ENCODE measurements at places on chromosomes 3 and 15.

DNA sequence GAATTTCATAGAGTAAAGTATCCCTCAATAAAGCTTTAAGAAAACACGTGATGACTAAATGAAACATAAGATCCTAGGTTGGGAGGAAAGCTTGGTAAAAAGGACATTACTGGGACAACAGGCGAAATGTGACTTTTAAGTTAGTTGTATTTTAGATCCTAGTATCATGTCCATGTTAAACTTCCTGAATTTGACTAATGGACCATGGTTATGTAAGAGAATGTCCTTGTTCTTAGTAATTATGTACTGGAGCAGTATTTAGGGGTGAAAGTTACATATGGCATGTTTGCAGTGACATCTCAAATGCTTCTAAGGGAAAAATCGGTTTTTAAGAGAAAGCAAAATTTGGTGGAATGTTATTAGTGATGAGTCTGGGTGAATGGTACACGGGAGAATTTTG is 69.6 kb downstream of the IQSEC1 start:
- no peak for DNase-seq

DNA sequence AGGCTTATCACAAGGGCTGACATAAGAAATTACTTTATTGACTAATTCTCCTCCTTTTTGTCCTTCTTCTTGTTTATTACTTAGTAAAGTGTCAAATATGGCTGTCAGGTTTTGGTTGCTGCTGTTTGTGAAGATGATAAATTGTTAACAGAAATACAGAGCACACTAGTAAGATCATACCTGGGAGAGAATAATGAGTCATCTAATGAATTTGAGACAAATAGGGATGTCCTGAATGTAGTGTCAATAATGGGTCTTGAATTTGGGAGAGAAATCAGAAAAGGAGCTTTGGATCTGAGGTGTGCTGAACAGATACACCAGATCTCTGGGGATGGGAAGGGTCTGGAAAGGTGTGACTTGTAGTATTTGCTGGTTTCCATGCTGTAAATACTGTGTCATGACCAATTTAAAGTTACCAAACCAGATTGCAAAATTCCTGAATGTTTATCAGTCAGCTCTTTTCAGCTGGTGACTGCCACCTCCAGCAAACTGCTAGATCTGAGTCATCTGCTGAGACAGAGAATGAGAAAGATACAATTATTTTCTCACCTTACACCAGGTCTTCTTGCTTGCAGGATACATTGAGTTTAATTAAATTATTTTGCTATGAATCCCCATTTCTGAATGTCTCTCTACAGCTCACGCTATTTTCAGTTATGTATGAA is 76.7 kb upstream of the SATB1 start:
- no peak for DNase-seq

DNA sequence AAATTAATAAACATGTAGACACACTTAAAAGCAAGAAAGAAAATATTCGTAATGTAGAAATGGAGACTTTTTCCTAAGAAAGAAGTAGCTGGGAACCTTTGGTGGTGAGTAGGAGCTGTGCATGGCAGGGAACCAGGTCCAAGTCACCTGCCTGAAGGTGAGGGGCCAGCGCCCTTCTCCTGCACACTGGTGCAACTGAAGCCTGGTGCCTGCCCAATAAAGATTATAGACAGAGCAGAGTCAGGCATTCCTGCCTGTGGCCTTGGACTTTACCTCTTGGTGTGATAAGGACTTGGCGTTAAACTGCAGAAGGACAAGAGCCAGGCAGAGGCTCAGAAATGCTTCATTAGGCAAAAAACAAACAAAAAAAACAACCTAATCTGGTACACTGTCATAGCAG is 14.2 kb downstream of the CFAP91 start:
- DNase-seq: no peak

GRCh38 chr15:95401587-95401986 is 928.9 kb upstream of the NR2F2 start:
- no peak for DNase-seq

DNA sequence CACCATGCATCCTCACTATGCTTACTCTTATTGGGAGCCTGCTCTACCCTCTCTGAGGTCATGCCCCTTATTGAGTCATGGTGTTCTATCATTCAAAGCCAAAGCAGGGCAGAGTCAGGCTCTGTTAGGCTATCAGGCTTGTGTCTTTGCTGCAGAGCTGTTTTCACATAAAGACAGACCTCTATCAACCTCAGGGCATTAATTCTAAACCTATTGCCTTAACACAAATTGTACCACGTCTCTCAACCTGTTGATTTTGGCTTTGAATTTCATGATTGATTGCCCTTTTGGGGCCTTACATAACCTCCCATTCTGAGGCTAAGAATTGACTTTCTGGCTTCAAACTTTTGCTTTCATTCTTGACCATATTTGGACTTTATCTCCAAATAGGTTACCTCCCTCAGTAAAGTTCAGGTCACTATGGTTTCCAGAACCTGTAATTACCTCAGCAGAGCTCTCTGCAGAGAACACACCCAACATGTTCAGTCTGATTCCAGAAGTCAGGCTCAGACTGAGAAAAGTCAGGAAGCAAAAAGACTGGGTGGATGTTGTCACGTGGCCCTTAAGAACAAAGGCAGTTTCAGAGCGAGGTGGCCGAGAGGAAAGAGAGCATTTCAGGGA is 221.4 kb upstream of the NANOGP8 start:
- DNase-seq: no peak

GRCh38 chr15:80953001-80953952 is 36.3 kb downstream of the MESD start:
- DNase-seq: no peak

DNA sequence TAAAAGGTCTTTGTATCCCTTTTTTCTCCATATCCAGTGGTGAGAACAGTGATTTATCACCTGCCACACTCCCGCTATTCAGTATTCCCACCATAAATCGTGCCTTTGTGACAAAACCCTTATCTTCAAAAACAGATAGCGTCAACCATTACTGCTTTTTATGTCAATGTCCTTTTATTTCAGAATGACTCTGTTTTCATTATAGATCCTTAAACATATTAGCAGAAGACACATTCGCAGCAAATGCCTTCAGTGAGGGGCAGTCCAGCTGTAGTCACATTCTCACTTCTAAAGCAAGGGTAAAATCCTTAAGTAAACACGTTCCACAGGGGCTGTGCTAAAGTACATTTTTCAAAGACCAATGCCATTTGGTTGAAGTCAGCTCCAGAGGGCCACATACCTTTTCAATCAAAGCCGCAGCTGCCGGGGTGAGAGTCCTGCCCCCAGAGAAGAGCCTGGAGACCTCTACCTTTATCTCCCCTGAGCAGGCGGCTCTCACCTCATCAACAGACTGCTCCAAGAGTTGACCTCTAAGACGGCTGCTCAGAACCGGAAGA is 53.4 kb downstream of the PDZRN3 start:
- DNase-seq: no peak

DNA sequence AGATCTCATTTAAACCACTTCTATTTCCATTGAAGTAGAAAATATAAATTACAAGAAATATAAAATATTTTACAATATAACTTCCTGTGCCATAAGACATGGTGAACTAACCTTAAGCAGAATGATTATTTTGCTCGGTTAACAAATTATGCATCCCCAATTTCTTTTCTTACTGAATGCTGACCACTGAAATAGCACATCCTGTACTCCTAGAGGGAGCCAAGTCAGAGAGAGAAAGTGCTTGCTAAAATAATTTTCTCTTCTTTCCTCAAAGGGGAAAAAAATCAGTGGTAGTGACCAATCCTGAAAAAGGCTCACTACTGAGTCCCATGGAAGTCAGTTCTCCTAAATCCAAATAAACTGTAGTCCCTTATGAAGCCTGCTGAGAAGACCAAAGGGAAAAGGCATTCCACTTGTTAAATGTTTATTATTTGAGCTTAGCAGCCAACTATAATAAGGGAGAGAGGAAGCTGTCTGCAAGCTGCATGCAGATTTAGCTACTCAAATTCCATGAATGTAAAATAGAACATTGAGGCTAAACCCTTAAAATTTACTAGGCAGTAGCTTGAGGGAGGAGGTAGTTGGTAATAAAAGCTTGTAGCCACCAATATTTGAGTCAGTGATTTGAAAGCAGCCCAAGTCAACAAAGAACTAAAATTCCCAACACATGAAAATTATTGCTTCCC is 33.1 kb downstream of the CEP152 start:
- no peak for DNase-seq

DNA sequence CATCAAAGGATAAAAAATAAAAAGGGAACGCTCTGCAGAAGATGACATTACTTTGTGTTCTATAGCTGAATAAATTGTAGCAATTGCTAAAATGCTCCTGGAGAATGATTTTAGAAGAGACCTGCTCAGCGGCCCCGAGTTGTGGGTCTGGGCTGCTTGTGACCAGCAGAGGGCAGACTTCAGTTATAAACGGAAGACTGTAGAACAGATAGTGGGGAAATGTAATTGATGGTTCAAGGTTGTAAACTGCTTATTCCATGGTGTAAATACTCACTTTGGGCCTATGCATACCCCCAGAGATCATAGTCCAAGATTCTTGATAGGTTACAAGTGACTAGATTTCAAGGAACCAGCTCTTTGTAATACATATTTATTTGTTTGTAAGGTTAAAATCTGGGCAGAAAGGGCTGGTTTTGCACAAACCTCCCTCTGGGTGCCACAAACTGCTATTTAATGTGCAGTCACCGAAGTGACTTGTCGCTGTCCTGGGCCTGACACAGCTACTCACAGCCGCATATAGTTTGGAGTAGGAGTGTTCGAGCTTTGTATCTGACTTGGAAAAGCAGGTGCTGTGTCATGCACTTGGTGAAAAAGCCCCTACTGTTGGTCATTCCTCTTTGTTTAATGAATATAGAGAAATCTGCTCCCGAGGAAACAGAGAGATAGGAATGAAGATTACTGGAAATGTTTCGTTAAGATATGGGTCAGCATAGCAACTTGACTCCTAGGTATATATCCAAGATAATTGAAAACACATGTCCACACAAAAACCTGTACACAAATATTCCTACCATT is 34.7 kb upstream of the NDUFB4 start:
- peak; percentile 19 for DNase-seq

DNA sequence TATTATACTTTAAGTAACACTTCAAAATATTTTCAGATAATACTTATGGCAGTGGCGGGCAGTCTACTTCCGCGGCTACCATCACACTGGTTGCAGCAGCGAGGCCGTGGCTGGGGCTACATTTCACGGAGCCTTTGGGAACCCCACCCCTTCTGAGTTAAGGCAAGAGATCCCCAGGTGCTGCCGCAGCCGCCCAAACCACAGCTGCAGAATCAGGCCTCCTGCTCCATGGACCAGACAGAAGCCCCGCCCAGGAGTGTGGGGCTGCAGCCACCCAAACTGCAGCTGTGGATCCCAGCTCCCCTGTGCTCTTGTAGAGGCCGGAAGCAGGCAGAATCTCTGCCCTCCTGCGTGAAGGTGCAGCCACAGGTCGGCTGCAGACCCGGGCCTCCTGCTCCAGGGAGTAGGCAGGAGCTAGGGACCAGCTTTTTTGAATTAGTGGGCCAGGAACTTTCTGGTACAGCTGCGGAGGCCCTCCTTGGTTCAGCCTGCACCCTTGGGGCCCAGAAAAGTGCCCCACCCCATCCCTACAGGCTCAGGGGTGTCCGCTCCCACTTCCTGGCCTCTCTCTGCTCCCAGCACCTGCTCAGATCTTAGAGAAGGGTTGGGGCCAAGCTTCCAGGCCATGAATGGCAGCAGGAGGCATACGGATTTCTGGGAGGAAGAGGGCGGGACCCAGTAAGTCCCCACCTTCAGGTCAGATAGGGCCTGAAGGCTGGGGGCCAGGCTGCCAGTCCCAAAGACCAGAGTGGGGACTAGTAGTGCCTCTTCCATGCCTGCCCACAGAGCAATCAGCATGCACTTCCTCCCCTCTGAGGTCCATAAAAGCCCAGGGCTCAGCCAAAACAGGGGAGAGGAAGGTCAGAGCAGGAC is 1188.8 kb upstream of the CADM2 start:
- DNase-seq: no peak

GRCh38 chr15:51051776-51052175 is 42.9 kb downstream of the TNFAIP8L3 start:
- DNase-seq: no peak

- no peak for DNase-seq
Observed at GRCh38 chr3:106183762-106184391, 315.1 kb upstream of the CBLB start.

DNA sequence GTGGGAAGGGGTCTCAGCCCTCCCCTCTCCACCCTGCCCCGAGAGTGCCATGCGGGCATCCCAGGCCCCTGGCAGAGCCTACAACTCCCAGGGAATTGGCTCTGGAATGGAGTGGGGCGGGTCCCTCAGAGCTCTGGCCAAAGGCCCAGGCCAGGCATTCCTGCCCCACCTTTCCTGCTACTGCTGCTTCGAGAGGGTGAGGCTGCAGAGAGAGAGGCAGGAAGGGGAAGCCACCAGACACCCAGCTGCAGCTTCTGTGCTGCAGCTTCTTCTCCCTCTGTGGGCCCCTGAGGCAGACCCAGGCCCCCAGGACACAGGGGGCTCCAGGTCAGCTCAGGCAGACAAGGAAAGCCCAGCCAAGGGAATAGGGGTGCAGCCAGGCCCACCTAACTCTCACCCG is 2.7 kb downstream of the ALS2CL start:
- DNase-seq: no peak

GRCh38 chr3:53100818-53101466 is 29.3 kb downstream of the RFT1 start:
- DNase-seq: no peak

GRCh38 chr3:123653221-123653682 is 68.4 kb upstream of the HACD2 start:
- DNase-seq: no peak

DNA sequence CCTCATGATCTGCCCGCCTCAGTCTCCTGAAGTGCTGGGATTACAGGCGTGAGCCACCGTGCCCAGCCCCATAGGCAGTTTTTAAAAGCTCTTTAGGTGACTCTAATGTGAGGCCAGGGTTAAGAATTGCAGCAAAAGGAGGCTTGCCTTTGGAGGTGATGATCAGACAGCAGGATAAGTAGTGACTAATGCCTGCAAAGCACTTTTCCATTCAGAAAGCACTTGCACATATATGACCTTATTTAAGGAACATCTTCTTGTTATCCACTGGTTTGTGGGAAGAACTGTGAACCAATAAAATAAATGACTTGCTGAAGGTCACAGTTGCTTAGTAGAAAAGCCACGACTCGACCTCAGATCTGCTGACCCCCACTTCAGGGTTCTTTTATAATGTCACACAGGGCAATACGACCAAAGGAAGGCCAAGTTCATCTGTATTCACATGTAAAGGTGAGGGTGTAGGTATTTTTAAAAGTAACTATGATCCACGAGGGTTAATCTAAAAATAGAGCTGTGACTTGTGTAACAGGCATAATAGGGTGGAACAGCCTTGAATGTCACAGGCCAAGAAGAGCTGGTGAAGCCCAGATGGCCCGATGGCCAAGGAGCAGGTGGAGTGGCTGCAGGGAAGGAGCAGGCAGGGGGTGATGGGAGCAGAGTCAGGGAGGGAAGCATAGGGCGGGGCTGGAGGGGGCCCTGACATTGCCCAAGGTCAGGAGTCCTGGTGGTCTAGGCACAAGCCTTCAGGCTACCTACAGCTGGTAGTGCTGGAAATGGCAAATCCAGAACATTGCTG is 24.4 kb downstream of the LARP6 start:
- no peak for DNase-seq

GRCh38 chr3:130412991-130413560 is 67.6 kb downstream of the COL6A5 start:
- no peak for DNase-seq

GRCh38 chr3:14769544-14770325 is 49.0 kb upstream of the FGD5 start:
- DNase-seq: no peak

GRCh38 chr15:59199626-59200465 is 6.8 kb upstream of the LDHAL6B start:
- DNase-seq: no peak
